ENCODE measurements at places on chromosomes 2 and 18.

DNA sequence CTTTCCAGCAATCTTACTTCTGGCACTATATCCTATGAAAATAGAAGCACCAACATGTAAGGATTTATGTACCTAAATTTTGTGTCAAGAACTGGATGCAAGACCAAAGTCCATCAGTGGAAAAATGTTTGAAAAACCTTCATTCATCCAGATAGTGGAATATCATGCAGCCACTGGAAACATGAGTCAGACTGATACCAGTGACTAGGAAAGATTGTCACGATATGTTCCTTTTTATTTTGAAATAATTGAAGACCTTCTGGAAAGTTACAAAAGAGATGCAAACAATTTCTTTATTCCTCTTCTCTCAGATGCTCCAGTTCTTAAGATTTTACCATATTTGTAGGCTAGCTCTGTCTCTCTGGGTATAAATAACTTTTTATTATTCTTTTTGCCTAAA, 40.5 kb upstream of the IL1R2 start:
- DNase-seq, result no peak

DNA sequence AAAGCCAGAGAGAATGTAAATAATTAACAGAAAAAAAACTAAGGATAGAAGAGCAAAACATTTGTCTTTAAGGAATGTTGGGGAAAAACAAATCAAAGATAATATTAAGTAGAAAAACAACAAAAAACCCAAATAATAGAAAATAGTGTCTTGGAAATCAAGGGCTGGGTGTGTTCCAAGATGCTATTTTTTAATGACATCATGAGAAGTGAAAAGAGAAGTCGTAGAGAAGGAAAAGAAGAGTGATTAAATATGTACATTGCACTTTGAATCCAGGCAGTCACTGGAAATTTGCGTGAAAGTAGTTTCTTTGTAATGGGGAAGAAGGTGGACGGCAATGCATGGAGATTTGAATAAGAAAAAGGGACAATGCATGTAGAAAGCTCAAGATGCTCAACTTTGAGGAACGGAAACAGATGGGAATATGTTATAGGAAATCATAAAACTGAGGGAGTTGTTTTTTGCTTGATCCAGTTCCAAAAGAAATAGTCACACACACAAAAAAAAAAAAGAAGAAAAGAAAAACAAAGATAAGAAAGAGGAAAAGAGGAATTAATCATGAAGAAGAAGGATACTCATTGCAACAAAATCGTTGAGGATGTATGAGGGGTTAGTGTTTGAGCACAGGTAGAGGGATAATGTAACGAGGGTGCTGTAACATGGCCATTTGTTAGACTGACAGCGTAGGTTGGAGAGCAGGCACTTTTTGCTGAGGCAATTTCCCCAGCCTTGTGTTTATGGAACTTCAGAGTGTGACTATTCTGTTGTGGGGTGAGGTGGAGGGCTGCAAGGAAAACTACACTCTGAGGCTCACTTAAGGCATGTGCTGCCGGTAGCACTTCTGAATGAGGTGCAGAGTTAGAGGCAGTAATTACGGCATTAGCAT, 184.1 kb downstream of the CALCRL start:
- DNase-seq, result no peak

DNA sequence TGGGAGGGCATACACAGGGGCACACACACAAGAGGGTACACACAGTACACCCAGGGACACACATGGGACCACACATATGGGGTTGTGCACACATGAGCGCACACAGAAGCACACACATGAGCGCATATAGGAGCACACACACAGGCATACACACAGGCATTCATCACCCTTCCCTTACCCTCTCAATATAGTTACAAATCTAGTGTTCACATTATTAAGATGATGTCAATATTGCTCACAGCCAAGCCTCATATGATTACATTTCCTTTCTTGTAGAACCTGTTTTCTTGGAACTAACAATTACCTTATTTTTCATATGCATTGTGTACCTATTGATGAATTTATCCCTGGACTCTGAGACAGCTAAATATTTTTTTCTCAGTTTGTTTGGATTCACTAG, 156.7 kb downstream of the FHOD3 start:
- DNase-seq, result no peak

GRCh38 chr2:151983221-151983620, 115.6 kb downstream of the CACNB4 start:
- DNase-seq, result no peak

GRCh38 chr2:230453006-230453405, 37.0 kb downstream of the SP100 start:
- DNase-seq, result no peak

GRCh38 chr2:188291617-188292347, at the start of gene GULP1:
Gene GULP1 (plus strand): TSS chr2:188291874. CDS start chr2:188477703, 185,829 bp downstream.
- no peak for DNase-seq

- DNase-seq, result no peak
Measured at GRCh38 chr2:217973008-217973787, 29.6 kb downstream of the TNS1 start.

- DNase-seq, result no peak
Measured at GRCh38 chr2:130972410-130972809, 120.8 kb downstream of the FAM168B start.

DNA sequence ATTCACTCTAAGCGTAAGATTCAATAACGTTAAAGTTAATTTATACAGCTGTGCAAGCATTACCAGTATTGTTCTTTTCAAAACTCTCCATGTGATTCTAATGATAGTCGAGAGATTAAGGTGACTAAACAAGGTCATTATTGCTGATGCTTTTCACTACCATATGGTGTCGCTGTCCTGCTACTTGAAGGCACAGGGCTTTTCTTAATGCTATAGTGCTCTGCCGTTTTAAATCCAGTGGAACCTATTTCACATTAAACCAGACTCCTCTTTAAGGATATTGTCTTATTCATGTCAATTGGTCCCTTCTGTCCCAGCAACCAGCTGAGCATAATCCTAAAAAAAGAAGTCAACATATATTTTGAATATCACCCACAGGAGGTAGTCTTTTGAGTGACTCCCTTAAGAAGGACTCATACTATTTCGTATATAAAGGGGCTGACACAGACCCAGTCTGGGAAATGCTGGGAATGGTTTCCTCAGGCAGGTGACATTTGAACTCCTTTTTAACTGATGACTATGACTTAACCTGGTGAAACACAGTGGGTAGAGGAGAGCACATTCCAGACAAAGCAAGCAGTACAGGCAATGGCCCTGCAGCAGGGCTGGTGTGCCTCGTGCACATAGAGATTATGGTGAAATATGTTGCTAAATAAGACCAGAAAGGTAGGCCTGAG, 53.9 kb upstream of the CYTIP start:
- peak; percentile 57 for DNase-seq

DNA sequence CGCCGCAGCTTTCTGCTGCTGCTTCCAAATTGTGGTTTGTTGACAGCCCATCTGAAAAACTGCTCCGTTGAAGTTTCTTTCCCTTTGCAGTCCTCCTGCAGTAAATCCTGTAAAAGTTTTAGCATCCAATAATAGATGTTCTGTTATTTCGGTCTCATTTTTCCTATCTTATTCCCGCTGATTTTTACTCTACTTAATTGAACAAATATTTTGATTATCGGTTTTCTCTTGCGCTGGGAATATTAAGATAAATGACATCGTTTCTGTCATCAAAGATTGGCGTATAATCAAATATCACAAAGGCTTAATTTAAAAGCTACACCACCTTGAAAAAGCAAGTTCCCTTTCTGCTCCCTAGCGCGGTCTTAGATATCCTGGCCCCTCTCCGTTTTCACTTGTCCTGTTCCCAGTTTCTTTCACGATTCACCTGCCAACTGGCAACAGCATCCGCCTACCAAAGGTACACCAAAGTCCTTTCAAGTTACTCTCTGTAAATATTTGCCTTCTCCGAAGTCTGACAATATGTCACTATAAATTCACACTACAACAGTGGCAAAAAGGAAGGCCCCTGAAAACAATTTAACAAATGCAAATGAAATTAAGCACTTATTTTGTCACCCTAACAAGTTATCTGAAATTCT, 1.0 kb upstream of the STRN start:
- DNase-seq, result no peak

GRCh38 chr18:55458456-55459203, 129.4 kb downstream of the TCF4 start:
- no peak for DNase-seq

GRCh38 chr2:232925153-232925820, 55.2 kb downstream of the SNORC start:
- no peak for DNase-seq

Measured in T-helper 1 cell (primary cell).